ENCODE measurements at places on chromosomes 6 and 20.

DNA sequence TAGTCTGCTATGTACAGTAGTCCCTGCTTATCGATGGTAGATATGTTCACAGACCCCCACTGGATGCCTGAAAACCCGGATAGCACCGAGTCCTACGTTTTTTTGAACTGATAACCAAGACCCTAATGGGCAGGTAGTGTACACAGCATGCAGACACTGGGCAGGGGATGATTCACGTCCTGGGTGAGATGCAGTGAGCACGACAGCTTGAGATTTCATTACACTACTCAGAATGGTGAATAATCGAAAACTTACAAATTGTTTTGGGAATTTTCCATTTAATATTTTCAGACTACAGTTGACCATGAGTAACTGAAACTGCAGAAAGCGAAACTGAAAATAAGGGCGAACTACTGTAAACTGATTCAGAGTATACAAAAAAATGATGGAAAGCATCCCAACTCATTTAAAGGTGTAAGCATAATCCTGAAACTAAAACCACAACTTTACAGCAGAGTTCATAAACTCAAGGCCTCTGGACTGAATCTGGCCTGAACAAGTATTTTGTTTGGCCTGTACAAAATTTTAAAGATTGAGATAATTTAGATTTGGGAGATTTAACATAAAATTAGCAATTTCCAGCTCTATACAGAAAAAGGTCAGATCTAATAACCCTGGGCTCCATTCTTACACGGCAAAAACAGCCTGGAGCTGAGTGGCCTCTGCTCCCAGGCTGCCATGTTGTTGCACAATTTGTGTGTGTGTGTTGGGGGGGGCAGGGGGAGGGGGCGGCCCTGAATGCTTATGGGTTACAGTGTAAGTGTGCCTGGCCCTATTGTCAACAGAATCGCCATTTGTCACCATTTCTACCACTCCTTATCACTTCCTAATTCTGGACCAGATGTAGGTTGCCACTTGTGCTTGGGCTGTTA lies 34.9 kb downstream of the RNF24 start:
- DNase-seq: no peak

GRCh38 chr6:134435814-134436280 lies 117.9 kb upstream of the SGK1 start:
- DNase-seq: no peak

DNA sequence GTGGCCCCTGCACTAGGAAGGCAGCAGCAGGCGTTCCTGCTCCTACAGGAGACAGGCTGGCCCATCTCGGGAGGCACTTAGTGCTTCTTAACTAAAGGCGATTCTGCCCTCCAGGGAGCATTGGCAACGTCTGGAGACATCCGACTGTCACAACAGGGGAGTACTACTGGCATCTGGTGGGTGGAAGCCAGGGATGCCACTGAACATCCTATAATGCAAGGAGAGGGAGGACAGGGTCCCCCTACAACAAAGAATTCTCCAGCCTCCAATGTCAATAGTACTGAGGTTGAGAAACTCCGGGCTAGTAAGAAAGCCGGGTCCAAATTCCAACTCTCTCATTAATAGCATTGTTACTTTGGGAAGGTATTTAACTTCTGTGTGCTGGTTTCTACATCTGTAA lies 119.4 kb upstream of the ARMC2 start:
- no peak for DNase-seq

- no peak for DNase-seq
Observed at GRCh38 chr6:89475634-89476033, 42.7 kb downstream of the ANKRD6 start.

GRCh38 chr20:49484180-49485140 lies 2.0 kb upstream of the KCNB1 start:
- DNase-seq: peak; percentile 79

- no peak for DNase-seq
Observed at GRCh38 chr6:26653007-26653406, 6.5 kb downstream of the ZNF322 start.

GRCh38 chr6:32839356-32839755 lies 817 bp upstream of the TAP2 start:
- DNase-seq: no peak

- peak; percentile 51 for DNase-seq
Observed at GRCh38 chr6:1396952-1397868, 7.8 kb downstream of the FOXF2 start.

GRCh38 chr6:1028723-1029122 lies 283.2 kb upstream of the FOXQ1 start:
- no peak for DNase-seq

- DNase-seq: peak; percentile 80
Observed at GRCh38 chr20:48298851-48299484, 513.7 kb upstream of the SULF2 start.

GRCh38 chr20:21075471-21075870 lies 30.7 kb downstream of the LINC00237 start:
- DNase-seq: no peak

- no peak for DNase-seq
Observed at GRCh38 chr6:958488-958887, 265.5 kb upstream of the EXOC2 start.

- DNase-seq: no peak
Observed at GRCh38 chr20:24892522-24892921, 56.5 kb upstream of the CST7 start.

- DNase-seq: no peak
Observed at GRCh38 chr6:155194399-155194798, 69.4 kb upstream of the CLDN20 start.

- DNase-seq: no peak
Observed at GRCh38 chr6:159095616-159096015, 50.8 kb upstream of the TAGAP start.

DNA sequence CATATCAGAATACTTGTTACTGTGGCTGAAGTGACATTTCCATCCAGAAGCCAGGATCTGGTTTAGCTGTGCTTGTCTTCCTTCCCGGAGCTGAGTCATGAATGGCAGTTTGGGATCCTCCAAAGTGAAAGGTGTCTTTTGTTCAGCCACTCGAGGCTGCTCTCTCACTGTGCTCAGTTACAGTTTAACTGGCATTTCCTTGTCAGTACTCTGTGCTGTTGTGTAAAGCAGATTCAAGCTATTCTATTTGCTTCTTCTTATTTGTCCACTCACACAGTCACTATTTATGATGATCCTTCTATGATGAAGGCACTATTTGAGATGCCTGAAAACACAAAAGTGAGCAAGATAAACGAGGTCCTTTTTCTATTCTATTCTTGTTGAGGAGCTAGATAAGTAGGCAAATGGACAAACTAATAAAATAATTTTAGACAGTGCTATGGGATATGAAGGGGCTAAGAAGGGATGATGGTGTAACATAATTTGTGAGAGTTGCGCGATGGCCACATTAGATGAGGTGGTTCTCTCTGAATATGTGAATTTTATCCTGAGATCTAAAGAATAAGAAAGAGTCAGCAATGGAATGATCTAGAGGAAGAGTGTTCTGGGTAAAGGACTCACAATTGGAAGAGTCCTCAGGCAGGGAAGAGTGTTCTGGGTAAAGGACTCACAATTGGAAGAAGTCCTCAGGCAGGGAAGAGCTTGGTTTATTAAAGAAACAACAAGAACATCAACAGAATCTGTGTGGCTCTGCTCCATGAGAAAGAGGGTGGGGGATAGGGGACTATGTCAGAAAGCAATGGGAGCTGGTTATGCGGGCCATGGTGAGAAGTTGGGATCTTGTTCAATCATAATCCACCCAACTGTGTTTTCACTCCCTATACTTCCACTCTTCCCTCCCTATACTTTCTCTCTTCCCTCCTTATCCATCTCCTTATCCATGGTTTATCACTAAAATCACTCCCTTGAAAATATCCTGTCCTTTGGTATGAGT lies 40.1 kb downstream of the CYP24A1 start:
- DNase-seq: no peak

DNA sequence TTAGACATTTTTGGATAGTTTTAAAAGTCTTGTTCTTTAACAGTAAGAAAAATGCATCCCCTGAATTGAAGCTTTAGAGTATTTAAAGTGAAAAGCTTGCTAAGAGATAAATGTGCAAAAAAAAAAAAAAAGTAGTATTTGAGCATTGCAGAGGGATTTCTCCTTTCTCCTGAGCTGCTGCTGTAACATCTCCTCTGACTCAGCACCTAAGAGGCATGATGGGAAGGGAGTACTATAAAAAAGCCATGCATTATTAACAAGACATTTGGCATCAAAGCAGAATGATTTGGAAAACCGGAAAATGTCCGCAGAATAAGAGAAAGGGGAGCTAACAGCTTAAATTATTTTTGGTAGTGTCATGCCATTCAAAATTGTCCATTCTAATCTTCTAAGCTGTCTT lies 27.9 kb downstream of the B4GALT5 start:
- no peak for DNase-seq

GRCh38 chr6:4355241-4355640 lies 219.9 kb upstream of the ECI2 start:
- no peak for DNase-seq

DNA sequence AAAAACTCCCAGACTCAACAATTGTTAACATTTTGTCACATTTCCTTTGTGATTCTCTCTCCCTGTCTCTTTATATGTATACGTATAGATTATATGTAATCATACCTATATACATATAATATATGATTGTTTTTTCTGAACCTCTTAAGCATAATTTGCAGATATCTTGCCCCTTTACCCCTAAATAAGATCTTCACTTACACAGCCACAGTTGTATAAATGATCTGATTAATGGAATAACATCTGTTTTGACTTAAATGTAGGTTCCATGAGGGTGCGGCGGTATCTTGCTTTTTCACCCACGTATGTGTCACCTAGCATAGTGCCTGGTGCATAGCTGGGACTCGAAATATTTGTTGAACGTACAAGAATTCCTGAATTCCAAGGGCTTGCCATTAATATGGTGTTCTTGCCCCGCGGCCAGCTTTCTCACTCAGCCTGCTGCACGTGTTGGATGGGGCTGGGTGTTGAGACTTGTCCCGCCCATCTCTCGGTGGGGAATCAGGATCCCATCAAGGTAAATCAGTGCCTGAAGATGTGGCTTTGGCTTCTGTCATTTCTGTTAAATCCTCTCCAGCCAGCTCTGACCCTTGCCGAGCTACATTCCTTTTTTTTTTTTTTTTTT lies 10.4 kb upstream of the MANBAL start:
- DNase-seq: no peak

DNA sequence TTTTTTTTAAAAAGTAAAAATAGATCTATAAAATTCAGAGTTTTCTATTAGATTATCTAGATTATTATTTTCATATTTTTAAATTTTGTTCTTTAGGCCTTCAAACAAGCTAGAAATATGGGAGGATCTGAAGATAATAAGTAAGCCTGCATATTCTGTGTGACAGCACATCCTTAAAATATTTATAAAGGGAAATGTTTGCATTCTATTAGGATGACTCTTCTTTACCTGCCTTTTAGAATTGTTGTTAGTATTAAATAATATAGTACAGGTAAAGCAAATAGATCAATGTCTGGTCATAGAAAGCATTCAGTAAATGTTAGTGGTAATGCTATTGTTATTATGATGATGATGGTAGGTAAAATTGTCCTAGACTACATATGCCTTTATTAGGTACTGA lies 17.4 kb downstream of the PEX3 start:
- DNase-seq: no peak

GRCh38 chr20:60748086-60748485 lies 504.0 kb upstream of the CDH4 start:
- no peak for DNase-seq

DNA sequence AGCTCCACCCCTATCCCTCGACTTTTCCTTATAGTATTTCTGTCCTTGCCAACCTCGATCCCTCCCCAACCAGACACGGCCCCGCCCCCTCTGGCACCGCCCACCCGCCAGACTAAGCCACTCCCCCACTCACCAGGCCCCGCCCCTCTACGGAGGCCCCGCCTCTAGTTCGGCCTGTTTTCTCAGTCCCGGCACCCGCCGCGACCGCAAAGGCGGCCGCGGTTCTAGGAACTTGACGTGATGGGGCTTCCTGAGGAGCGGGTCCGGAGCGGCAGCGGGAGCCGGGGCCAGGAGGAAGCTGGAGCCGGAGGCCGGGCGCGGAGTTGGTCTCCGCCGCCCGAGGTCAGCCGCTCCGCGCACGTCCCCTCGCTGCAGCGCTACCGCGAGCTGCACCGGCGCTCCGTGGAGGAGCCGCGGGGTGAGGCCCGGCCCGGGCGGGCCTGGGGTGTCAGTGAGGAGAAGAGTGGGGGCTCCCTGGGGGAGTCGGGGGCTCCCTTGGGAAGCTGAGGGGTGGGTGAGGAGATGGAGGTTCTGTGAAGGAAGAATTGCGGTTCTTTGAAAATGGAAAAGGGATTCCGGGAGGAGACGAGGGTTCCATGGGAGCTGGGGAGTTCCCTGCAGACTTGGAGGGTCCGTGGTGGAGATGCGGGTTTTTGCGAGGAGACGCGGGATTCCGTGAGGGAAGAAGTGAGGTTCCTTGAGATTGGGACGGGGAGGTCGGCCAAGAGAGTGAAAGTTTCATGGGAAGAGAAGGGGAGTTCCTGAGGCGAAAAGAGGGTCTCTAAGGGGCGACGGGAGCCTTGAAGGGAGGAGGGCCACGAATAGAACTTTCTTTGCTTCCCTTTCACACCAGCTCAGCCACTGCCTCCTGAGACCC lies at the start of gene ACSS2:
TSS of gene ACSS2 (plus strand) at position 207 of the 877 bp plus-strand sequence. CDS start at position 241, 34 bp downstream.
- no peak for DNase-seq

GRCh38 chr20:20731945-20732296 lies 19.5 kb upstream of the RALGAPA2 start:
- no peak for DNase-seq

- no peak for DNase-seq
Observed at GRCh38 chr6:155313602-155314091, 637 bp downstream of the TFB1M start.

- no peak for DNase-seq
Observed at GRCh38 chr6:144170044-144170443, 19.7 kb downstream of the STX11 start.

DNA sequence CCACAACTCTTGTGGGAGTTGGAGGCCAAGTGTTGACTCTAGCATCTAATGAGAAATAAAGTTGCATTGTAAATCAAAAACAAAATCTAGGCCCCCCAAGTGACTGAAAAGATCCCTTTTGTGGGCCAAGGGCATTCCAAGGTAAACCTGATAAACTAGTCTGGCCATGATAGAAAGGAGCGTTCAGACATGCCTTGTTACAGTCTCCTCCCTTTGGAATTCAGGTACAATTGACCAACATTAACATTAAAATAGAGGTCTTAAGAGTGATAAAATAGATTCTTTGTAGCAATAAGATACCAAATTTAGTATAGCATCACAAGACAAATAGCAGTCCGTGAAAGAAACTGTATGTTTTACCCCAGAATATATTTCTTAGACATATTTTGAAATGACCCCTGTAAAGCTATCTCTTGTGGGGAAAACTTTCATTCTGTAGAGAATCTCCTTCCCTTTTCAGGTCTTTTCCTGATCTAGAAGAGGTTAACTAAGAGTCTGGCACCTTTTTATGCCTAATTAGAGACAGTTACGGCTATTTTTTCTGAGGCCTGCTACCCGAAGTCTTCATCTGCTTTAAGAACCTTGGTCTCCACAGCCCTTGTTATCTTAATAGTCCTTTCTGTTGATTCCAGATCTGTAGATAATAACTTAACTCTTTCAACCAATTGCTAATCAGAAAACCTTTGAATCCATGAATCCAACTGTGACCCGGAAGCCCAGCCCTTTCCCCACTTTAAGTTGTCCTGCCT lies 495.4 kb upstream of the MMS22L start:
- DNase-seq: no peak

DNA sequence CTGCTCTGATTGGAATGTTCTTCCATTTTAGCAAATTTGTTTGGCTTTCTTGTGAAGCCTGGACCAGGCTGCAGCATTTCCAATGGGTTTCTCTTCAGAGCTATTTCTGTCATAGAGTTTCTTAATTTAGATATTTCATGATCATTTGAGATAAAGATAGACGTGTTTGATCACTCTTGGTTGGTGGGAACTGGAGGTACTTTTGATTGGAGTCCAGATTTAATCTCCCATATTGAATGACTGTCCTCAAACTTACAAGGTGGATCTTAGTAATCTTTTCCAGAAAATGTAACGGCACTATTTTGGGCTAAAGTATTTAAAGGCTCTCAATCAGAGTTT lies 29.2 kb downstream of the RNF144B start:
- no peak for DNase-seq
